Tibial nerve (tissue), 4 donors: ENCODE measurements at places on chromosomes 12 and 14.
A peak's percentile ranks its signal among the peaks of the same experiment; 100 is the strongest.

DNA sequence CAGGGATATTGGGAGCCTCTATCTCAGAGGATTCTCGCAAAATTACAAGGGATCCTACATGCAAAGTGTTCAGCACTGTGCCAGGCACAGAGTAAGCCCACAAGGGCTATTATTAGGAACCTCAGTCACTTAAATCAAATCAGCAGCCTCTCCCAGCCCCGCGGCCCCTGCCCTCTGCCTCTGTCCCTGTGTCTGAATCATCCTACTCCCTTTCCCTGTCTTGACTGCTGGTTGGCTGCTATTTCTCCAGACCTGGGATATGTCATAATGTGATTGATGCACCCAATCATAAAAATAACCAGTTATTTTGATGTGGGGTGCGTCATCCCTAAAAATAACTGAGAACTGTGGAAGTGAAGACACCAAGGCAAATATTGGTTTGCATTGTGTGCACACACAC, 176.3 kb downstream of the KSR2 start:
- no peak overlapping the region for H3K4me3 ChIP-seq
- H3K4me1 ChIP-seq = no peaks in the 10 kb centered on the region
- H3K27me3 ChIP-seq = no peaks in the 10 kb centered on the region
- no peak for DNase-seq
- no peak overlapping the region for H3K27ac ChIP-seq

GRCh38 chr14:71318097-71318459, 410.8 kb downstream of the PCNX1 start:
- H3K4me3 ChIP-seq = no peak overlapping the region
- no peak for DNase-seq
- H3K36me3 ChIP-seq = no peaks in the 10 kb centered on the region

DNA sequence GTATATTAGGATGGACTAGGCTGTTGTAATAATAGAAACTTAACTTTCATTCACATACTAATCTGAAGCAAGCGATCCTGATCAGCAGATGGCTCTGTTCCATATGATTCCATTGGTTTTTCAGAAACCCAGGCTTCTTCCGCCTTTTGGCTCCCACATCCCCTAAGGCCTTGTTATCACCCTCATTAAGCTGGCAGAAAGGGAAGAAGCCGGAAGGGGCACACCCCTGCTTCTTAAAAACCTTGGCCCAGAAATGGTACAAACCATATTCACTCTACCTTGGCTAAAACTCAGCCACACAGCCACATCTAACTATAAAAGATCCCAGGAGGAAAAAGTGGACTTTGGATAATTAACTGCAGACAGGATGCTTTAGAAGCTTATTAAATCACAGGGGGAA, 329.2 kb downstream of the PCNX1 start:
- no peaks in the 10 kb centered on the region for H3K27me3 ChIP-seq
- no peaks in the 10 kb centered on the region for H3K4me1 ChIP-seq
- no peak overlapping the region for H3K4me3 ChIP-seq
- no peaks in the 10 kb centered on the region for H3K36me3 ChIP-seq

DNA sequence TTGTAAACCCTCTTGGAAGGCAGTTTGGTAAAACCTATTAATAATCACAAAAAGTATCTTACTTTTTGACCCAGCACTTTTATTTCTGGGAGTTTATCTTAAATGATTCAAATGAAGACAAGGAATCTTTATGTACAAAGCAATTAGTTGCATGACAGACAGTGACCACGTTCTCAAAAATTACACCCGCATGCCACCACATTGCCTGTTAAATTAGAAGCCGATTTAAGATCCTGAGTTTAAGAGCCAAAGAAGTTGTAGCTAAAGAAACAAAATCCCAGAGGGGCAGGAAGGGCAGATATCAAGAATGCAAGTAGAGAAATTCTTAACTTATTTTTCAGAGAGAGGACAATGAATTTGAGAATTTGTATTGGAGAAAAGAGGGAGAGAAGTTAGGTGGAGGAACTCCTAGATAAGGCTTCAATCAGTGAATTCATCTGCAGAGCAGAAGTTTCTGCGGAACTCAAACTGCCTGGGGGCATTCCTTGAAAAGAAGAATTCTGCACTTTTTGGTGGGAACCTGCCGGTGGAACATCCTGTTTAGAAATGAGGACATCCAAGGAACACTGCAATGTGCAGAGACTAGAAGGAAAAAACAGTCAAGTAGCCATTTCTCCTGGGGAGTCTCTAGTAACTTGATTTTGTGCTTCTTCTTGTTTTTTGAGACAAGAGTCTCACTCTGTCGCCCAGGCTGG, 1.1 kb upstream of the RIOX1 start:
- DNase-seq = no peak
- no peaks in the 10 kb centered on the region for H3K27me3 ChIP-seq
- no peak overlapping the region for H3K4me3 ChIP-seq

- no peaks in the 10 kb centered on the region for H3K27me3 ChIP-seq
- no peak overlapping the region for H3K4me3 ChIP-seq
- H3K36me3 ChIP-seq = no peaks in the 10 kb centered on the region
- no peak for DNase-seq
These were observed 27.5 kb downstream of the KLRK1 start for GRCh38 chr12:10362325-10362724.

DNA sequence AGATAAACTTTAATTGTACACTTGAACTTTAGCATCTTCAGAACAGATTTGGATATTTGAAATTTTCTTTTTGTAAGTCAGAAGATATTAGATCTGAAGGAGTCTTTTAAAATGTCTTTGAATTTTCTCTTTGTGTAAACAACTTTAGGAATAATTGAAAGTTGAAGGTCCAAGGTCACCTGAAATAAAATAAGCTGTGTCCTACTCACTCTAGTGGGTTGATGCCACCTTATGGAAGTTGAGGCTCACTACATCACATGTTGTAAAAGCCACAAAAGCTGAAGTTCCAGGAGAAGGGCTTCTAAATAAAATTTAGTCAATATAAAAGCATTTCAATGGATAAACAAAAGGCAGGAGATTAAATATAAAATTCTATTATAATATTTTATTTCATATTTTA, 122.0 kb upstream of the ATXN7L3B start:
- no peaks in the 10 kb centered on the region for H3K4me1 ChIP-seq
- no peaks in the 10 kb centered on the region for H3K27me3 ChIP-seq
- DNase-seq = no peak

- peak overlapping the region; percentile 8 for H3K27ac ChIP-seq
- DNase-seq = no peak
- H3K36me3 ChIP-seq = no peaks in the 10 kb centered on the region
- H3K4me1 ChIP-seq = no peaks in the 10 kb centered on the region
- no peaks in the 10 kb centered on the region for H3K27me3 ChIP-seq
These were observed 88.3 kb downstream of the NPAS3 start for GRCh38 chr14:33026850-33027430.

DNA sequence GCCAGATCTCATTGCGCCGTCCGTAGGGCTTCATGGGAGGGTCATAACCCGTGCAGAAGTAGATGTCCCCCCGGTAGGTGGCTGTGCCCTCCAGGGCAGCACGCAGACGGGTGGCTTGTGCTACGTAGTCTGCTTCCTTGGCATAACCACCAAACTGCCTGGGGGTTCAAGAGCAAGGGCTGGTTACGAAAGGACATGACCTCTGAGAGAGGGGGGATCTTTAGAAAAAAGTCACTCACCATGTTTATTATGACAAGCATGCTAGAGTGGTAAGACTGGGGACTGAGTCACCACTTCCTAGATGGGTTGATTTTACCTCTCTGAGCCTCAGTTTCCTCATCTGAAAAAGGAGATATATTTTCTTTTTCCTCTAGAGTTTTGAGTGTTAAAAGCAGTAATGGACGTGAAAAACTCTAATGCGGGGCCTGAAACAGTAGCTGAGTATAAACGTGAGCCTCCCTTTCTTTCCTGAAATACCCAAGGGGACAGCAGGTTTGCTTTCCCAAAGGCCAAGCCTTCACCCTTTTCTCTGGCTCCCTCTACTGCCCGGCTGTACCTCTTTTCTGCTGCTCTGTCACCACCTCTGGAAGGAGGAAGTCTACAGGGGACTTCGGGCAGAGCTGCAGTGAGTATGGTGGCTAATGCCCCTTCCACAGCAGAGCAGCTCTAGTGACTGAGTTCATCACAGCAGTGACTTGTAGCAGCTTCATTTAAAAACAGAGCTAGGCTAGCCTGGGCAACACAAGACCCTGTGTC, 23.5 kb upstream of the GPRC5D start:
- H3K4me1 ChIP-seq = no peaks in the 10 kb centered on the region
- peaks cover 54% of the 10 kb centered on the region for H3K36me3 ChIP-seq
- DNase-seq = no peak
- H3K4me3 ChIP-seq = no peak overlapping the region
- H3K27ac ChIP-seq = peak overlapping the region; percentile 64
- no peaks in the 10 kb centered on the region for H3K27me3 ChIP-seq

GRCh38 chr14:36947362-36947761, 225.0 kb downstream of the SLC25A21 start:
- H3K4me3 ChIP-seq = no peak overlapping the region
- no peaks in the 10 kb centered on the region for H3K36me3 ChIP-seq
- H3K27me3 ChIP-seq = no peaks in the 10 kb centered on the region
- DNase-seq = no peak
- no peak overlapping the region for H3K27ac ChIP-seq

GRCh38 chr12:2844786-2845185, 10.0 kb upstream of the NRIP2 start:
- no peaks in the 10 kb centered on the region for H3K36me3 ChIP-seq
- no peak for DNase-seq
- H3K4me1 ChIP-seq = peaks cover 15% of the 10 kb centered on the region
- H3K27me3 ChIP-seq = no peaks in the 10 kb centered on the region
- H3K4me3 ChIP-seq = no peak overlapping the region

DNA sequence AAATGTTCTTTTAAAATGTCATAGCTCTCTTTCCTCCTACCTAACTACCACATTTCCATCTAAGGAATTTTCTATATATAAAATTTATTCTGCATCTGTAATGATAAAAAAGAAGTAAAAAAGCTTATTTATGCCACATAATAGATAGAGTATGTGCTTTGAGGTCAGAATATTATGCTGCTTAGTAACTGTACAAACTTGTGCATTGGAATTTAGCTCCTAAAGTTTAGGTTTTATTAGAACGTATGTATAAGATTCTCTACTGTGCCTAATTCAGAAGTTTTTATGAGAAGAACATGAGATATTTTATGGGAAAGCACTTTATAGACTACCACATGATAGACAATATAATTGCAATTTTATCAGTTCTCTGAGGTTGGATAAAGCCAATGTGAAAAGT, 384.6 kb downstream of the SLC16A7 start:
- H3K27me3 ChIP-seq = no peaks in the 10 kb centered on the region
- H3K4me1 ChIP-seq = no peaks in the 10 kb centered on the region
- H3K36me3 ChIP-seq = no peaks in the 10 kb centered on the region
- no peak overlapping the region for H3K4me3 ChIP-seq
